Iris pigment epithelial cell (primary cell): ENCODE measurements at places on chromosomes 1 and 21.

- no peak for DNase-seq
These were observed 36.5 kb downstream of the ZMYND12 start for GRCh38 chr1:42419126-42419821.

GRCh38 chr1:43805340-43805739 lies 98.0 kb downstream of the ST3GAL3 start:
- no peak for DNase-seq

GRCh38 chr1:104765085-104765484 lies 1015.4 kb downstream of the AMY1C start:
- peak; percentile 0 for DNase-seq

GRCh38 chr1:59568158-59568935 lies 246.4 kb upstream of the HOOK1 start:
- peak; percentile 17 for DNase-seq
